Renal cortex interstitium (tissue), 15 donors: ENCODE measurements at places on chromosomes 2 and 18. TPM values are rescaled to one million over a fixed set of nuclear protein-coding genes. Genes with fewer than 3 reads are reported as not detected.

The BABAM2 gene
- 50.8 TPM for polyA plus RNA-seq

The TAF4B gene
- 4.6 TPM for polyA plus RNA-seq

The ERMN gene
- polyA plus RNA-seq = 0.56 TPM

The LIPG gene
- 63.7 TPM for polyA plus RNA-seq

The ZBTB7C gene
- polyA plus RNA-seq = 16.6 TPM

The SLC5A7 gene
- polyA plus RNA-seq = 0.54 TPM

The ATP6V1C2 gene
- 4.8 TPM for polyA plus RNA-seq

The CDH2 gene
- polyA plus RNA-seq = 85.2 TPM

The PAX8 gene
- polyA plus RNA-seq = 665 TPM
